T-helper 1 cell (primary cell): ENCODE measurements at places on chromosomes 2 and 18.

GRCh38 chr2:216147172-216148131 is 38.3 kb downstream of the XRCC5 start:
- DNase-seq = no peak

DNA sequence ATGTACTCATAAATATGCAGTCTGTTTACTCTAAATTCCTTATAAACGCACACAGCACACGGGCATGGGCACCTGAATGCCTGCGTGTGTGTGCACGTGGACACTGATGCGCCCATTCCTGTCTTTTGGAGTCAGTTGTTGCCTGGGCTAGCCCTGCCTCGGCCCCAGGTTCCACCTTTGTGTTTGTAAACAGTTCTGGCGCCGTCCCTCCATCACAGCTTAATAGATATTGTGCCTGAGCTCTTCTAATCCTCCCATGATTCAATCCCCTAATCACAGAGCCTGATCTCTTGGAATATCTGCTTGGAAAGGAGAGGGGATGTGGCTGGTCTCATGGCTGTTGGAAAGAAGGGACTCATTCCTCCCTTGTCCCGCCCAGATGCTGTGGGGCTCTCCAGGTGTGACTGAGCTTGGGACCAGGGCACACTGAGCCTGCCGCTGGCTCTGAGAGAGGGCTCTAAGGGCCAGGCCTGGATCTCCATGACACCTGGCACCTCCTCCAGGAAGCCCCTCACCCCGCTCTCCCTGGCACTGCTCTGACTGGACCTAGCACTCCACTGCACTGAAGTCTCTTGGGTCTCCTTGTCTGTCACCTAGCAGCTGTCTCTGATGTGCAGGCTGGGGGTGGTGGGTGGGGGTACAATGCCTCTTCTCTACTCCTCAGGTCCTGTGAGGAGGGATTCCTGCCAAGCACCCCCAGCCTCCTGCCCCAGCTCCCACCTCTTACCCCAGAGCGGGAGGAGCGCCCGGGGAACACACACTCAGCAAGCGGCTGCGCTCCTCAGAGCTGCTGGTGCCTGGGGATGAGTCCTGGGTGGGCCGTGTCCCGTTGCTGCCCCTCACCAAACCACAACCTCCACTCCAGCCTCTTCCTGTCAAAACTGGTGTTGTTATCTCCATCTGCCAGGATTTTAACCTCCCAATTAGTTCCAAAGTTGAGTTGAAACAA is 181.3 kb downstream of the INHBB start:
- DNase-seq = no peak

DNA sequence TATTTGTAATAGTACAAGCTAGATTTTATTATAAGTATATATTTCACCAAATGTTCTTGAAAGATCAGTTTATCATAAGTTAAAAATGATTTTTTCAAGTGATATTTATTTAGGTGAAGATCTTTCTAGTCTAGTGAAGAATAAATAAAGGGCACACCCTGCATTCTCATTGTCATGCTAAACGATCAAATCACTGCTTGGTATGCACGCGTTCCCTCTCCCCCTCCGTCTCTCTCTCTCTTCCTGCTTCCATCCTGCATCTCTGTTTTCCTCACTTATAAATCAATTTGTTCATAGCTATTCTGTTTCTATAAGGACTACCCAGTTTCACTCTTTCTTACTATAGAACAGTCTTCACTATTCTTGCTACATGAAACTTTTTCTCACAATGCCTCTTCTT is 1067.4 kb downstream of the LRP1B start:
- DNase-seq = no peak

DNA sequence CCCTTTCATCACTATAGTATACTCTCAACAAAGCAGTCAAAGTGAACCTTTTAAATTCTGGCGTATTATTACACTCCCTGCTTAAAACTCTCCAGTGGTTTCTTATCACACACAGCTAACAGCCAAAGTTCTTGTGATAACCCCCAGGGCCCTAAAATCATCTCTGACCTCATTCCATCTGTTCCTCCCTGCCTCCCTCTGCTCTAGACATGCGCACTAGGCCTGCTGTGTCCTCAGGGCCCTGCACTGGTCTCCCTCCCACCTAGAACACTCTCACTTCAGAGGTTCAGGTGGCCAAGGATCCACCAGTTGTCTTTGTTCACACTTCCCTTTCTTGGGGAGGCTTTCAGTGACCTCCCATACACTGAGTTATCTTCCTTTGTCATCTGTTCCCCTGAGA is 603.4 kb downstream of the DSC3 start:
- DNase-seq = no peak

DNA sequence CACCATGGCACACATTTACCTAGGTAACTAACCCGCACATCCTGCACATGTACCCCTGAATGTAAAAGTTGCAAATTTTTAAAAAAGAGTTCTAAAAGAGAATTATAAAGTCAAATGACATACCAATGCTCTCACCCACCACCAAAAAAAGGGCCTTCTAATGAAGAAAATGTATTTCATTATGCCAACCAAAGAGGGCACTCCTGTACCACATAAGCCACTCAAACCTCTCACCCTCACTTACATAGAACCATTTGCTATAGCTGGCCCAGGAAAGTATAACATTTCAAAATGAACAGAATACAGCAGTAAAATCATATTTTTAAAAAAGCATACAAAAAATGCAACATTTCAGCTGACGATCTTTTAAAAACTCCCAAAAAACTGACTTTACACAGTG is 241.5 kb upstream of the PKDCC start:
- no peak for DNase-seq

DNA sequence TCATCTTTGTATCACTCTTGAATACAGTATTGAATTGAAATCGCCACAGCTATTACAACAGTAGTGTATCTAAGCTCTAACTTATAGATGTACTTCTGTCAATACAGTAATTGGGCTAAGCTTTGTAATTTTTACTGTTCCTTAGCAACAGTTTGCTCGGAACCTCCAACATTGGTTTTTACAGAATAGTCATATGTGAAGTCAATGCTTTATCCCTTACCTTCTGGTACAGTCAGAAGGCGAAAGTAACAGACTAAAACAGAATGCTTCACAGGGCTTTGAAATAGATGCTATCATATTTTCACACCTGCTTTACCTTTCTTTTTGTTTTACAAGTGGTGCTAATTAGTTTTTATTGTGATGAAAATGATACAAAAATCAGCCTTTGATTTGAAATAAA is 46.9 kb upstream of the CYP20A1 start:
- peak; percentile 3 for DNase-seq

DNA sequence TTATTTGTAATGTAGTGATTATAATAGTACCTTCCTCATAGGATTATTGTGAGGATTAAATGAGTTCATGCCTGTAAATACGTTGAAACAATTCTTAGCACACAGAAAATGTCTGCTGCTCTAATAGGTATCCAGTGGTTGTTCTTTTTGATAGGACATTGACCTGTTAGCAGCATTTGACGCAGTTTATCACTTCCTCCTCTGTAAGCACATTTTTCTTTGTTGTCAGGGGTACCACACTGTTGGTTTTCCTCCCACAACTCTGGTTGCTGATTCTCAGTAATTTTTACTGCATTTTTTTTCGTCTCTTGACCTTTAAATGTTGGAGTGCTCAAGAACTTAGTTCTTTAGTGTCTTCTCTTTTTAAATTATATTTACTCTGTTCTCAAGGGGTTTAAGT is 15.4 kb downstream of the PPM1B start:
- DNase-seq = no peak

- DNase-seq = no peak
These were observed 1.5 kb downstream of the MMADHC start for GRCh38 chr2:149586063-149586462.

DNA sequence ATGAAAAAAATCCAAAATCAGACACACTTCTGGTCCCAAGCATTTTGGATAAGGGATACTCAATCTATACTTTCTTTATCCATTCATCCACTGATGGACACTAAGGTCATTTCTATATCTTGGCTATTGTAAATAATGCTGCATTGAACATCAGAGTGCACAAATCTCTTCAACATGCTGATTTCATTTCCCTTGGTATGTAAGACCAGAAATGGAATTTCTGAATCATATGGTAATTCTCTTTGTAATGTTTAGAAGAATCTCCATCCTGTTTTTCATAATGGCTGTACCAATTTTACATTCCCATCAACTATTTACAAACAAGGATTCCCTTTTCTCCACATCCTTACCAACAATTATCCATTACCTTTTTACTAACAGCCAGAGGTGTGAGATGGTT is 33.7 kb upstream of the MCM6 start:
- no peak for DNase-seq

DNA sequence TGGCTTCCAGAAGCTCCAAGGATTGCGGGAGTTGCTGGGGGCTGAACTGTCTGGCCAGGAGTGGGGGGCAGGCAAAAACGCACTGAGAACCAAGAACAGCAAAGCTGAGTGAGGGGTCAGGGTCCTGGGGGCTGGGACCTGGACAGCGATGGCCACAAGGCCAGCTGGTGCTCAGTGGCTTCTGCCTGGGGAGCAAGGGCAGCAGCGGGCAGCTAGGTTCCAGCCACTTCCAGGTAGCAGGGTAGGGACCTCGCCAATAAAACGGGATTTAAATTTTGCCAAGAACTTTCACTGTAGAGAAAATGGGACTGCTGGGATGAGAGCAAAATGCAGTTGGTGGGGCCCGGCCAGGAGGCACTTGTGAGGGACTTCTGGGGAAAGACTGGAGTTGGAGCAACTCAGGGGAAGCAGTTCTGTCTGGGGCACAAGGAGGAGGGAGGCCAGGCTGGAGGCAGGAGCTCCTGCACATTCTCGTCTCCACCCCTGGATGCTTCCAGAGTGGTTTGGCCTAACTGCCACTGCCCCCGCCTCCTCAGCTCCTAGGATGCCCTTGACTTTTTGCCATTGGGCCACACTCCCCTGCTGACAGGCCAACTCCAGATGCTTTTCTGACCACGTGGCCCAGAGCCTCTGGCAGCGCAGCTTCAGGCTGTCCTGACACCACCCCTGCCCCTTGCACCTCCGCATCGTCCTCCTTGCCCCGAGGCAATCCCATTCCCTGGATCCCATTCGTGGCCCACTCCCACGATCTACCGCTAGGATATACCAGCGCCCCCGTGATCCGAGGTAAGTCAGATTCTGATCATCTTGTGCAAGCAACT is 5.5 kb upstream of the CCDC74A start:
- DNase-seq = no peak

GRCh38 chr2:74212702-74213410 is 14.4 kb downstream of the MTHFD2 start:
- DNase-seq = no peak

- DNase-seq = no peak
These were observed 364.0 kb downstream of the LRATD1 start for GRCh38 chr2:14996351-14997014.

- DNase-seq = no peak
These were observed 1.5 kb downstream of the AQP4 start for GRCh38 chr18:26863921-26864497.

DNA sequence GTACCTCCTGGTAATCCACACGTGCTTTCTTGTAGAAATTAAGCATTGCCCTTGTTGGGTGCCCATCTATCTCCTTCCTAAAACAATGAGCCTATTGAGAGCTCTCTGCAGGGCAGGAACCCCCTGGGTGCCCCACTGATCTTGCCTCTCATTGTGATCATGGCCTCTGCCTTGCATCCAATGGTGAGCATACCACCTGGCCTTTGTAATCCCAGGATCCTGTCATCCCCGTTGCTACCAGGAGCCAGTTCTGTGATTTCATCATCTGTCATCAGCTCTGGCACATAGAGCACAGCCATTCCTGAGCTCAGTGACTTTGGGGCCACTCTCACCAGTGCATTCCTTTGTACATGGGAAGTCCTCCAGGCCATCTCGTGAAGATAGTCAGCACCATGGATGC is 381.0 kb upstream of the ID2 start:
- DNase-seq = no peak

GRCh38 chr2:23495661-23496114 is 110.7 kb downstream of the KLHL29 start:
- no peak for DNase-seq

GRCh38 chr2:80311304-80311703 is 6.8 kb upstream of the LRRTM1 start:
- no peak for DNase-seq

GRCh38 chr18:14924226-14924625 is 176.3 kb downstream of the ANKRD30B start:
- DNase-seq = no peak

DNA sequence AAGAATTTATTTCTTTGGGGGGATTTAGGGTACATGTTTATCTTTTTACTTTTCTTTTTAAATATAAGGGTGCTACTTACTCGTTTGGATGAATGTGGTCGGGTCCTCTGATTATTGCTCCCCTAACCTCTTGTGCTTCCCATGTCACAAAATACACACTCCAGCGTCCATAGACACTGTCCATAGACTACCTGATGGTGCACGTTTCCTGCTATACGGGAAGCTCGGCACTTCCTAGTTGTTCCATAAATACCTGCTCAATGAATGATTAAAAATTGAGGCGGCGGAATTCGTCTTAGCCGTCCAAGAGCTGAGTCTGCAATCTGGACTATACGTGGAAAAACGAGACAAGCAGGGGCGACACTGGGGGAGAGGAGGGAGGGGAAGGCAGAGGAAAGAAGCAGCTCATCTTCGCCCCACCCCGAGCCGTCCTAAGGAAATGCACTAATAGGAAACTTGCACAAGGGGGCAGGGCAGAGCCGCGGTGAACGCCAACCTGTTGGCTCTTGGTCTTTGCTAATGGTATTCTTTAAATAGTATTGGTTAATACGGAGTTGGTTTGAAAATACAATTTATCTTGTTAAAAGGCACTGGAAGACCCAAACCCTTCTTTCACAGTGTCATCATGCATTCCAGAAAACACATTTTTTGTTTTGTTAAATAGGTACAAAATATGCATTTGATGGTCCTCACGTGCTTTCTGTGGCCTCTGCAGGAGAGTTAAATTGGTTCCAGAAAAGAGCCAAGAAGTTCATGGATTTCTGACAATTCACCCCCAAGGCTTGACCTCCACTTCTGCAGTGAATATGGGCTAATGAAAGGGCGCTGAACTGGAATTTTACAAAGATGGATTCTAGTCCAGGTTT is 73.0 kb upstream of the KCTD1 start:
- no peak for DNase-seq

GRCh38 chr18:46622451-46622850 is 34.6 kb downstream of the LOXHD1 start:
- DNase-seq = no peak

- no peak for DNase-seq
These were observed 2.5 kb downstream of the CRIM1 start for GRCh38 chr2:36357847-36358659.

GRCh38 chr18:50518787-50519546 is 40.9 kb upstream of the MAPK4 start:
- no peak for DNase-seq

DNA sequence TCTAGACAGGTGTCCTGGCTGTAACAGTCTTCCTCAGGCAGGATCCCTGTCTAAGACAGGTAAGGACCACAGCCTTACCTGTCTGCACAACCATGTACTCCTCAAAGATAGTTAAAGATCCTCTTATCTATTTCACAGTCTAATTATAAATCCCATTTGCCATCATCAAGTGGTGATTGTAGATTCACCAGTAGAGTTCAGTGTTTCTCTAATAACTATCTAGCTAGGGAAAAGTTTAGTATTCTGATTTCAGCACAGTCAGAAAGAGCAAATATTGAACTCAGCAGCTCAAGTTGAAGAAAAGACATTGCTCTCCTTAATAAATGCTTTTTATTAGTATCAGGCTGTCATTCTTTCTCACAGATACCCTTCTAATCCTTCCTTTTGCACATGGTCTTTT is 1305.5 kb upstream of the NXPH2 start:
- no peak for DNase-seq
